H1 (cell line): ENCODE measurements at places on chromosomes 16 and 17.
A peak's percentile ranks its signal among the peaks of the same experiment; 100 is the strongest.

GRCh38 chr17:65121916-65122806 is 15.0 kb upstream of the RGS9 start:
- no peak for DNase-seq

DNA sequence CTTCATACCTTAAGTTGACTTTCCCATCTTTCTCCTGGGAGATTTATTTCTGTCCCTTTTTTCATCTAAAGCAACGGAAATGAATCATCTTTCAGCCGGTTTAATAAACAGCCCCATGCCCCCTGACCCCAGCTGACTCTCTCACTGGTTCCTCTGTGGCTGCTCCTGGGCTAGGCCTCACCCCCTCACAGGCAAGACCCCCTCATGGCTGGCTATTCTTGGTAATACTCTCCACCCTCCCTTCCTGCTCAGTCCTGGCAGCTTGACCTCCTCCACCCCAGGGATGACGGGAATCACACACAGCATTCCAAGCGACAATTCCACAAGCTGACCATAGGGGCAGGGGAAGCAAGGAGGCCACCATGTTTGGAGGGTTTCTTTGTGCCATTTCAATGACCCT is 1.5 kb upstream of the ADAP2 start:
- no peak for DNase-seq

DNA sequence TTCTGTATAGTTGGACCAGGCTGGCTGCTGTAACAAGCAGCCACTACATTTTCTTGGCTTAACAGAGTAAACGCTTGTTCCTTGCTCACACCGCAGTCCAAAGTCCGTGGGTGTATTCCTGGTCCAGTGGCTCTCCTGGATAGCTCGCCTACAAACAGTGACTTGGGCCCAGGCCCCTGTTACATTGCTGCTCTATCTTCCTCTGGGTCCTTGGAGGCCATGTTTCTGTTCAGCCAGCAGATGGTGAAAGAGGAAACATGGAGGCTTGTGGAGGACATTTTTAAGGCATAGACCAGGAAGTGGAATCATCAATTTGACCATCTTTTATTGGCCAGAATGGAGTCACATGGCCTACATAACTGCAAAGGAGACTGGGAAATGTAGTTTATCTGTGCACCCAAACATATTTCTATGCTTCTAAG is 55.1 kb downstream of the ATP2C2 start:
- DNase-seq, result no peak

DNA sequence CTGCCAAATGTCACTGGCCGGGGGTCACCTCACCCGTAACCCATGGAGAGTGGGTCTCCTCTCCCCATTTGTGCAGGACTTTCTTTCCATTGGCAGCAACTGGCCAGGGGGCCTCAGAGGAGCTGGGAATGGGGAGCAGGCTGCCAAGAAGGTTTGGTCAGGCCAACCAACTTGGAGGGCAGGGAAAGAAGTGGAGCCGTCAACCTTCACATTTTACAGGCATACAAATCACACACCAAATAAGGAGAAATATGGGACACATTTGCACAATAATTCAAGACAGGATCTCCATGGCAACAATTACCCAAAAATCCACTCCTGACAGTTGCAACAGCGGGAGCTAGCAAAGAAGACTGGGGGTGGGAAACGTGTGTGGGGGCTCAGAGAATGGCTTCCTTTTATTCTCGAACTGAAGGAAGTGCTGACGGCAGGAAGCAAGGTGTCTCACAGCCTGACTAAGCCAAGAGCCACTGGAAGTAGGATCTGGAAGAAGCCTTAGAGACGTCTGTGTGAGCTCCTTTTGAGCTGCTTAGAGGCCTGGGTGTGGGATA is 20.9 kb downstream of the RPRML start:
- DNase-seq, result no peak

- DNase-seq, result no peak
Observed at GRCh38 chr17:50926523-50926922, 60.4 kb upstream of the TOB1 start.

DNA sequence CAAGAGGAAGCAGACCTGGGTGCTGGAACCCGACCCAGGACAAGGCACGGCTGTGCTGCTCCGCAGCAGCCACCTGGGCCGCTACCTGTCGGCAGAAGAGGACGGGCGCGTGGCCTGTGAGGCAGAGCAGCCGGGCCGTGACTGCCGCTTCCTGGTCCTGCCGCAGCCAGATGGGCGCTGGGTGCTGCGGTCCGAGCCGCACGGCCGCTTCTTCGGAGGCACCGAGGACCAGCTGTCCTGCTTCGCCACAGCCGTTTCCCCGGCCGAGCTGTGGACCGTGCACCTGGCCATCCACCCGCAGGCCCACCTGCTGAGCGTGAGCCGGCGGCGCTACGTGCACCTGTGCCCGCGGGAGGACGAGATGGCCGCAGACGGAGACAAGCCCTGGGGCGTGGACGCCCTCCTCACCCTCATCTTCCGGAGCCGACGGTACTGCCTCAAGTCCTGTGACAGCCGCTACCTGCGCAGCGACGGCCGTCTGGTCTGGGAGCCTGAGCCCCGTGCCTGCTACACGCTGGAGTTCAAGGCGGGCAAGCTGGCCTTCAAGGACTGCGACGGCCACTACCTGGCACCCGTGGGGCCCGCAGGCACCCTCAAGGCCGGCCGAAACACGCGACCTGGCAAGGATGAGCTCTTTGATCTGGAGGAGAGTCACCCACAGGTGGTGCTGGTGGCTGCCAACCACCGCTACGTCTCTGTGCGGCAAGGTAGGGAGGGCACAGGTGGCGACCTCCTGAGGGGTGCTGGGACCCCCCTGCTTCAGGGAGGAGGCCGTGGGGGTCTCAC is 667 bp downstream of the FSCN2 start:
- no peak for DNase-seq

DNA sequence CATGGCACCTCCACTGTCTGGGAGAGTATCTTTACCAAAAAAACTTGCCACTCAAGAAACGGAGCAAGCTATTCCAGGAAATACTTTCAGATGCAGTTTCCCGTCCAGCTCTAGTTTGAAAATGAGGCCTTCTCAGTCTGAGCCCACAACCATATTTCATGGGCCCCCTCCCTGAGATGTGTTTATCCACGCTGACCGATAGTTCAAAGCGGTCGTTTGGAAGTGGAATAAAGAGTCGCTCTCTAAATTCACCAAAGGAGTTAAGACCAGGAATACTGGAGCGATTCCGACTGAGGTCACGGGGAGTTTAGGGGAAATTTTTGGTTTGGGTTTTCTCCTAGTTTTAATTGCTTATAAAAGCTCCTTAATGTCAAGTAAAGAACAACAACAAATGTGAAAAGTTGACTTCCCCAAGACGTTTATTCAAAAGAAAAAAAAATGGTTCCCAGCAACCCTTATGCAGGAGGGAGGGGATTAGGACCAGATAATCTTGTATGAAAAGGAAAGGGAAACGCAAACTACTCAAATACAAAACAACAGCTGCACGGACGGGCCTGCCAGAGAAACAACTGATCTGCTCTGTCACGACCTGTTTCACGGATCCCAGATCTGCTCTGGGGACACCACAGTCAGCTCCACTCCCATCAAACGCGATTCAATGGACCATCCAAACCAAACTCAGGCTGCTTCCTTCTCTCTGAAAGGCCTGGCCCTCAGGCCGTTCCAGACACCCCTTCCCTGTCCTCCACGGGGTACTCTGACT is 77.1 kb downstream of the MRM3 start:
- DNase-seq, result no peak

- no peak for DNase-seq
Observed at GRCh38 chr17:48994549-48995303, 2.5 kb upstream of the IGF2BP1 start.

- DNase-seq, result no peak
Observed at GRCh38 chr17:48123111-48123510, 15.5 kb downstream of the SNX11 start.

GRCh38 chr16:64253525-64253924 is 868.3 kb downstream of the CDH11 start:
- no peak for DNase-seq

- DNase-seq, result no peak
Observed at GRCh38 chr17:72913142-72913682, 179.3 kb downstream of the SLC39A11 start.

DNA sequence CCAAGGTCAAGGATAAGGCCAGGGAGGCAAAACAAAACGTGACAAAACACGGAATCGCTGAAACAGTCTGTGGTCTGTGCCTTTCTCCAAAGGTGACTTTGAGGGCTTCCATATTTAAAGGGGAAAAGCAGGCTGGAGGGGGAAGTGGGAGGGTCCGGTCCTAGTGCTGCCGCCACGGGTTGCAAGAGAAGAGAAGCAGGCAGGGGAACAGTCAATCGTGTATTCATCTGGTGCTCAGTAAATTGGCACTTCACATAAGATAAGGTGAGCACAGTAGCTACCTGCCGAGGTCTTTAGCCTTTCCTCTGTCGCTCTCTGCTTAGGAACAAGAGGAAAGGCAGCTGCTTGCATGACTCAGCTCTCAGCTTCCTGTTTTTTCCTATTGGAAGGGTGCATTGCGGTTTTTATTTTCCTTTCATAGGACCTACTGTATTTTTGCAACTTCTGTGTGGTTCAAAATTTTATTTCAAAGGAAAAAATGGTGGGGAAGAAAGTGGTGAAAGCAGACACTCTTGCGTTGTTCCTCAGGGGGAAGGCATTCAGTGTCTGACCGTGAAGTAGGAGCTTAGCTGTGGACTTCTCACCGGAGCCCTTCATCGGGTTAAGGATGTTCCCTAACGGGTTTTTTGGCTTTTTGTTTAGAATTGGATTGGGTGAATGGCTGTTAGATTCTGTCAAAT is 7.1 kb upstream of the LGALS3BP start:
- no peak for DNase-seq

- peak; percentile 67 for DNase-seq
Observed at GRCh38 chr17:7502987-7503386, 18.8 kb downstream of the POLR2A start.

DNA sequence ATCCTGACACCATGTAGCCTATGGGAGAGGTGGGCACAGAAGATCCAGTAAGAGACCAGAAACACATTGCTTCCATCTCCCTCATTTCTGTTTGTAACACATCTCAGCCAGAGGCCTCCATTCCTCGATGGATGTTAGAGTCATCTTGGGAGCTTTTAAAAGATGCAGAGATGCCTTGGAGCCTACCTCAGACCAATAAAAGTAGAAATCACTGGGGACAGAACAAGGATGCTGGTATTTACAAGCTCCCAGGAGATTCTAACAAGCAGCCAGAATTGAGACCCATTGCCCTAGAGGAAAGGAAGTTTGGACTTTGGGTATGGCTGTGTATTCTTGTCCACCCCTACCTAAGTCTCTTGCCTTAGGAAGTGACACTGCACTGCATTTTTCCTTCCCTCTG is 40.8 kb downstream of the HS3ST3A1 start:
- DNase-seq, result no peak

GRCh38 chr17:80603396-80603795 is 58.8 kb downstream of the RPTOR start:
- DNase-seq, result no peak
